ENCODE measurements at places on chromosomes 5 and 9.

DNA sequence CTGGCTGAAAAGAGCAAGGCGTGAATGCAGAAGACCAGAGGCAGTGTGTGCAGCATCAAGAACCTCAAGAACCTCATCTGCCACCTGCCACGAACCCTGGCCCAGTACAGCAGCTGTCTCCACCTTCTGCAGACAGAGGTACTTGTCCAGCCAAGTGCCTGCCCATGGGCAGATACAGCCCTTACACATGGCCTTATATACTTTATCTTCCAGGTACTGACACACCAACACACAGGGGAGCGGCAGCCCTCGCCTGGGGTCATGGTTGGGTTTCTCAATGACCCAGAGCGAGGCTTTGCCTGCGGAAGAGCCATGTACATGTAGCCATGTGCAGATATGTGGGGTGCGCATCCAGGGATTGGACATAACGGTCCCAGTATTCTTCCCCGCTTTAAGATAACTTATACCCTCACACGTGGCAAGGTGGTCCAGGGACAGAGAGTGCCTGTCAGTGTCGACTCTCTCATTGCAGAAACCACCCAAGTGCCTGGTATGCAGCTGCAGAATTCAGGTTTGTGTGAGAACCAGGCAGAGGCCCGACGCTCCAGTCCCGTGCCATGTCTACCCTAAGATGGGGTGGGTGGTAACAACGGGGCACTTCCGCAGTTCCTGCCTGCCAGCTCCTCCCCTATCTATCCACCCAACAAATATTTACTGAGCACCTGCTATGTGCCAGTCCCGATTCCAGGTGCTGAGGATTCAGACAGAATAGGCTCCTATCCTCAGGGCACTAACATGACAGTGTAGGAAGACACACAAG lies 206.9 kb downstream of the FSTL4 start:
- no peak for DNase-seq

DNA sequence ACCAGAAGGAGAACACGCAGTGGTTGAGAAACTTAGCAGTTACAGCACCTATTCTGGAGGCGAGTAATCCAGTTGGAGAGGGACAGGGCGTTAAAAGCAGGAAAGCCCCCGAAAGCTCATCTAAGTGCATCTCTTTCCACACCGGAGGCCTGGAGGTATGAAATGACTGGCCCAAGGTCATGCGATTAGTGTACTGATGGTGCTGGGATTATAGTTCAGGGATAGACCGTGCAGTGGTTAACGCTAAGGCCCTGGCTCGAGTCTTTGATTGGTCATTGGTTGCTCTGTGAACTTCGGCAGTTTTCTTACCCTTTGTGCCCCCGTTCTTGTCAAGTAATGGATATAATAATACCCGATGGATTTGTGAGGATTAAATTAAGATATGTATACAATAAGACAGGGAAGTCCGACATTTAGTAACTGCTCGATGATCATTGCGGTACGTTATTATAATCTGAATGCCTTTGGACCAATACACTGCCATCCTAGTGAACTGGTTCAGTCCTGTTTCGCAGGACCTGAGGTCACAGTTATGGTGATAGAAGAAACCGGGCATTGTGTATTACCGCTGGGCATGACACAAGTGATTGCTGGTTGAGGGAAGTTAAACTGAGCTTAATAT lies 960 bp downstream of the CANX start:
- no peak for DNase-seq

GRCh38 chr9:3455094-3455493 lies 70.7 kb downstream of the RFX3 start:
- no peak for DNase-seq

GRCh38 chr5:23614422-23614821 lies 107.0 kb downstream of the PRDM9 start:
- no peak for DNase-seq

DNA sequence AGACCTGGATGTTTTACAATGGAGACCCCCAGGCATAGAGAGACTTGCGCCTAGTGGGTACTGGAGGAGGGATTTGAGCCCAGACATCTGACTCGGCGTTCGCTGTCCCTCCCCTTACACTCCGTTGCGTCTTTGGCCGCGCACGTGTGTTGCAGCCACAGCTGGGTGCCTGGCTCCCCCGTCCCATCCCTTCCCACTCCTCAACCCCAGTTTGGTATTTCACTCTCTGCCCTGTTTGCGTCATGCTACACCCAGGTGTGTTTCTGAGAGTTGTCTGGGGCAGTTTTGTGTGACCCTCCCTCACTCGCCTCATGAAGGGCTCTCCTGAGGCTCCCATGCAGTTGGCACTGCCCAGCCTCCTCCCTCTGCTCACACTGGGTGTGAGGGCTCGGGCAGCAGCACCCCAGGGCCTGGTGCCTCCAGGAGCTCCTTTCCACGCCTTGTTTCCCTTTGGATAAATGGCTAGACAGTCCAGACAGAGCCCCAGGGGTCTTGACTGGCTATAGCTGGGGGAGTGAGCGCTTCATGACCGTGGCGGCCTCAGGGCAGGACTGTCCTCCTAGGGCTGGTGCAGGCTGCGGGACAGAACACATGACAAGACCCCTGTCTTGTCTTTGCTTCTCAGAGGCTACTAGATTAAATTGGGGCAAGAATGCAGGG lies 13.6 kb downstream of the TCF7 start:
- no peak for DNase-seq

- no peak for DNase-seq
Observed at GRCh38 chr5:68292316-68292715, 76.8 kb downstream of the PIK3R1 start.

DNA sequence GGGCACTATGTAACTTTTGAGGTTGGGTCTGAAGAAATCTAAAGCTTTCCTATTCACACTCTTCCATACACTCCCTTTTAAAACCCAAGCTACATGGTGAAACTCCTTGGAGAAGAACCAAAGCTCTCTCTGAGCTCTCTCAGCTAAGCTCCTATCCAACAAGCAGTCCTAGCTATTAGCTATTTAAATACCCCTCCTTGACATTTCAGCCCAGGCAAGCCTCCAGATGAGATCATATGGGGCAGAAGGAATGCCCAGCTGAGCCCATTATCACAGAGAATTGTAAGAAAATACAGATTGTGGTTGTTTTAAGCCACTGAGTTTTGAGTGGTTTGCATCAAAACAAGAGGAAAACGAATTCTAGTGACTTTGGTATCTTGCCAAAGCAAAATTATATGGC lies 15.2 kb downstream of the HSPB3 start:
- no peak for DNase-seq

- no peak for DNase-seq
Observed at GRCh38 chr5:176365351-176366231, at the start of gene ARL10. Gene ARL10, plus strand, starts transcription at chr5:176365487. Its CDS starts 77 bp downstream, at chr5:176365564.

GRCh38 chr5:34863946-34864345 lies 25.0 kb downstream of the TTC23L start:
- no peak for DNase-seq

DNA sequence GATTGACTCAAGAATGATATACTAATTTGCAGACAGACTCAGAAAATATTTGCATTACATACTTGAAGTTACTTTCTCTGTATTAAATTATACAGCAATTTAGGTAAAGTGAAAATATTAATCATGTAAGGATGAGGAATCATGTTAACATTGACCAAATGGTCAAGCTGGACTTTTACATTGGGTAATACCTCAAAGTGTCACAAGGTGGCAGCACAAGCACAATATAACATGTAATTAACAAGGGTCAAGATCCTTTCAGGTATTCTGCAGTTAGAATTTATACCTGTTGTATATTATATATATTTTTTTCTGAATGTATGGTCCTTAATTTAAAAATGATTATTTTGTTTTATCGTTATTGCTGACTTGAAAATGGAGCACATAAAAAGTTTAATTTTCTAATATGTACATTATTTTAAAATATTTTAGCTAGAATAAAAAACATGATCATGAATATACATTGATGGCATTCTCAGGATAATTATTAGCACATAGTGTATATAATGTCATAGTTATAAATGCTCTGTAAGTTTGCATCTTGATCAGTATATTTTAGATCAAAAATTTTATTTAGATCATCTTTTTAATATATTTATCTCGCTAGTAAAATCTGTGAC lies 8.6 kb downstream of the HAPLN1 start:
- peak; percentile 62 for DNase-seq

- DNase-seq, result no peak
Observed at GRCh38 chr5:146815411-146815810, 63.1 kb downstream of the PPP2R2B start.

GRCh38 chr5:133839090-133839489 lies 129.3 kb downstream of the C5orf15 start:
- no peak for DNase-seq

- no peak for DNase-seq
Observed at GRCh38 chr5:130277002-130277401, 372.7 kb downstream of the CHSY3 start.

DNA sequence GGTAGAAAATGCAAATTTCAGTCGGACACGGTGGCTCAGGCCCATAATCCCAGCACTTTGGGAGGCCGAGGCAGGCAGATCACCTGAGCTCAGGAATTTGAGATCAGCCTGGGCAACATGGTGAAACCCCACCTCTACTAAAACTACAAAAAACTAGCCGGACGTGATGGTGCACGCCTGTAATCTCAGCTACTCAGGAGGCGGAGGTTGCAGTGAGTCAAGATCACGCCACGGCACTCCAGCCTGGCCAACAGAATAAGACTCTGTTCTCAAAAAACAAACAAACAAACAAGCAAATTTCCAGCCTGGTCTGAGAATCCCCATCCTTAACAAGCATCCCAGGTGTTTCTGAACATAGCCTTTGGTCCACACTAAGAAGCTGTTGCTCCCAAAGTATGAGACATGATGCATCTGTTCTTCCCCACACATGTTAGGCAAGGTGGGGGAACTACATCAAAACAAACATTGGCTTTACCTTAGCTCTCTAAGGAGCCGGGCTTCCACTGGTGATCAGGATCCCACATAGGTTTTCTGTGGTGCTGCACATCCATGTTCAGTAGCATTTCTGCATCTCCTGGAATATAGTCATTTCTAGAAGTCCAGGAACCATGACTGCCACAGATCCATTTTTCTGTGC lies 92.5 kb upstream of the DMRT1 start:
- DNase-seq, result no peak

DNA sequence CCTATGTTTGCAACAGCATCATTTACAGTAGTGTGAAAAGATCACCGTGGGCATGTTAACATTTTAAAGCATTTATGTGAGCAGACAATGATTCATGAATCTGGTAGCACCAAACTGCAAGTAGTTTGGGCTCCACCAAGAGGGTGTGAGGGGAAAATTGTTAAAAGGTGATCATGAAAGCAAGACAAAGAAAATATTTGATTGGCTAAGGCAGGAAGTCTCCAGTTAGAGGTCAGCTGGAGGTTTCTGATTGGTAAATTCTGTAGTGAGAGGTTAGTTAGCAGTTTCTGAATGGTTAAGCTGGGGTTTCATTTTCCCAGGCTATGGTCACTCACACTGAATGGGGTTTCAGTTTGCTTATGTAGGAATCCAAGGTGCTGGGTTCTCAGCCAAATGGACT lies 13.5 kb upstream of the DRD1 start:
- no peak for DNase-seq

DNA sequence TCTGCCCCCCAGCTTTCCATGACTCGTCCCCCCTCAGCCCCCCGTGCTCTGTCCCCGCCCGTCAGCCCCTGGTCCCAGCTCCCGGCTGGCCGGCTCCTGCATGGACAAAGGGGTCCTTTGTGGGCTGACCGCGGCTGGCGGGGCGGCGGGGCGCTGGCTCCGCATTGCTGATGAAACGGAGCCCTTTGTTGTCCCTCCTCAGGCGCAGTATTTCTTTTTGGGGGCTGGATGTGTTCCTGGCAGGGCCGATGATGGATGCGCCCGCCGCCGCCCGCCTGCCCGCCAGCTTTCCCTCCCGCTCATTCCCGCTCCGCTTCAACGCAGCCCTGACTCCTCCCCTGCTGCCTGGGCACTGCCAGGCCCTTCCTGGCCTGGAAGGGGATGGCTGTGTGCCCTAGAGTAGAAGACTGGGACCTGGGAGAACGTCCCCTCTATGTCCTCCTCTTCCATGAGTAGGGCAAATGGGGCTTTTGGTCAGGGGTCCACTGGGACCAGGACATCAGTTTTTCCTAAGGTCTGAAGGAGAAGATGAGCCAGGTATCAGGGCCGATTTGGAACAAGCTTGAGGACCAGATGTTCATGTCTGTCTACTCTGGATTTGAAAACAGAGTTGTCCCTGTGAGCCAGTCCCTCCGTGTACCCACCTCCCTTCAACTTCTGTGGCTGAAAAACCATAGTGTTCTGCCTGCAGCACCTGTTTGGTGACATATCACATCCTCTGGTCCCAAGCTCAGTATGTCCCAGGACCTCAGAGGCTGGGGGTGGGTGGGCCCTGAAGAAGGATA lies 29.0 kb downstream of the CXXC5 start:
- no peak for DNase-seq

DNA sequence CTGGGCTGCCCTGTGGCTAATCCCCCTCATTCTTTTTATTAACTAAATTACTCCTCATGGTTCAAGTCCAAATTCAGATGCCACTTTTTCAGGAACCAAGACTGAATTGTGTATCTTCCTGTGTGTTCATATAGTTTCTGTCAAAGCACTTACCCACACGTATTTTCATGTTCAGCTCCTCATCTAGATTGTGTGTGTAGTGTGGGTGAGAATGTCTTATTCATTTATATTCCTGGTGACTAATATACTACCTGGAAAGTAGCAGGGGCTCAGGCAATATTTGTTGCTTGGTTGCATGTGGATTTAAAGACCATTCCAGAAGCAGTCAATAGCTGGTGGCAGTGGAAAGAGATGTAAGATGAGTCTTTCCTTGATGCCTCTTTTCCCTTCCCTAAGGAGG lies 48.5 kb upstream of the SRP19 start:
- no peak for DNase-seq

DNA sequence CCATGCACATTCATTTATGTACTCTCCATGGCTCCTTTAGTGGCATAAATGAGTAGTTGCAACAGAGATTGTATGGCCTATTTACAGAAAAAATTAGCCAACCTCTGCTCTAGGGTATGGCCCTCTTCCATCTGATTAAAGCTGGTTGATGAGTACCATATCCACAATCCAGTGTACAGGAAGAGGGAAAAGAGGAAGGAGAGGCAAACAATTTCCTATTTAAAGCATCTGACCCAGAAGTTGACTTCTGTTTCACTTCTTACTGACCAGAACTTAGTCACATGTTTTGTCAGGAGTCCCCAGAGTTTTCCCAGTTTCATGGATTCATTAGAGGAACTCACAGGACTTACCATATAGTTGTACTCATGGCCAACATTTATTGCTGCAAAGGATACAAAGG lies 68.6 kb upstream of the STARD4 start:
- no peak for DNase-seq

GRCh38 chr5:55316837-55317236 lies 9.0 kb downstream of the MTREX start:
- DNase-seq, result no peak

GRCh38 chr5:60504342-60504741 lies 195.6 kb downstream of the DEPDC1B start:
- DNase-seq, result no peak

DNA sequence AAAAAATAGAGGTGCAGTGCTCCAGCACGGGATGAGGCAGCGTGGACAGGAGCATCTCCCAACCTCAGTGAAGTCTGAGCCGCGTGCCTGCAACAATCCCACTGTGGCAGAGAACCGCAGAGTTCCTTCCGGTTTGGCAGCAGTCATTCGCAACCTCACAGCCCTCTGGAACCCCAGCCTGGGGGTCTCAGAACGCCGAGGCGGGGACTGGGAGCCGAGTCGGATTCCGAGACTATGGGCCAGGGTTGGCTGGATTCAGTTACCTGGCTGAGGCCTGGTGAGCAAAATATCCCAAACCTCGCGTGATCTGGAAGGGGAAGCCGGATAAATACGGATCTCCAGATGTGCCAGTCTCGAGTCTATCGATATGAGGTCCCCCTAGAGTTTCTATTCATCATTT lies 27.0 kb downstream of the CDKN2A start:
- no peak for DNase-seq
